ENCODE measurements at places on chromosomes 5 and 9.

DNA sequence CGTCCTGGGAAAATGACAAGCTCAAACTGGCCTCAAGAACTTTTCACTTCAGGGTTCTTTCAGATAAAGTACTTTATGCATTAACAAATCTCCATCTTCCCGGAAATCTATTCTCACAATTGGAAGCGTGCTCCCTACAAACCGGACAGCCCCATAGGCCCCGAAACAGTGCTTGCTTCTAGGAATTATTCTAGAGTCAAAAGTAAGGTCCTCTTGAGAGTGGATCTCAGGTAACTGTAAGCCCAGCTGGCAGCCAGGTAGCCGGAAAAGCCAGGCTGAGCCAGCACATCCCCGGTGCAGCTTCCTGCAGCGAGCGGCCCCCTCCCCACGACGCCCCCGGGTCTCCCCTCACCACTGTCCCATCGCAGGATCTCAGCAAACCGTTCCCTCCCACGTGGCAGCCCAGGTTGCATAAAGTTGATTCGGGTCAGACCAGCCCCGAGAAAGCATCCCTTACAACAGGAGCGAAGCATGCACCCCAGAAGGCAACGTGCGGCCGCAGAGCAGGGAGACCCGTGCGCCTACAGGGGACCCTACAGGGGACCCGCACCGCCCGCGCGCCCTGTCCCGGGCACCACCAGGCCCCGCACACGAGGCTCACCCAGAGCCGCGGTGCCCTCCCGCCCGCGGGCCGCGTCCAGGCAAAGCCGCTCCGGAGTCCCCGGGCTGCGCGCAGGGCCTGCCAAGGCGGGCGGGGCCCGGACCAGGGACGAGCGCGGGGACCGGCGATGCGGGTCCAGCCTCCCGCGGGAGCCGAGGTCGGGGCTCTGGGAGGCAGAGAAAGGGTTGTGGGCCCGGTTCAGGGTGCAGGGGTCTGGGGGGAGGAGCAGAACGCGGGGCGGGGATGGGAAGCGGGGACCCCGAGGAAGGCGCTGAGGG, 920 bp downstream of the LPCAT1 start:
- no peak for DNase-seq

GRCh38 chr9:13142776-13143175, 136.7 kb downstream of the MPDZ start:
- no peak for DNase-seq

DNA sequence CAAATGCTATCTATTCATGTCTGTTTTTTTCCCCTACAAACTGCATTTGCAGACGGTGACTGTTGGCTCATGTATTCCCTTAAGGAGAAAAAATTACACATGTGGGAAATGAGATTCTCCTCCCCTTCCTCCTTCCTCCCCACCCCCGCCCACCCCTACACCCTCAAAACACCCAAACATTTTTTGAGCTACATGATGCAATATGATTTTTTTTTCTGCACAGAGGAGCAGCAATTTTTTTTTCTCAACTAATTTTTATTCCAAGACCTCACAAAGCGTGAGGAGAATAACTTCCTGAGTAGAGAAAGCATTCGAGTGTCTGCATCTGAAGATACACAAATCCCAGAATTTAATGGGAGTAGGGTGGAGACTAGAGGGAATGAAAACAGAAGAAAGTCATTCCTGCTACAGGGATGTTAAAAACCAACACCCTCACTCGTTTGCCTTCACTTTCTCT, 118.1 kb downstream of the PRDM6 start:
- DNase-seq, result peak; percentile 96

GRCh38 chr5:33812746-33813145, 79.0 kb downstream of the ADAMTS12 start:
- no peak for DNase-seq

DNA sequence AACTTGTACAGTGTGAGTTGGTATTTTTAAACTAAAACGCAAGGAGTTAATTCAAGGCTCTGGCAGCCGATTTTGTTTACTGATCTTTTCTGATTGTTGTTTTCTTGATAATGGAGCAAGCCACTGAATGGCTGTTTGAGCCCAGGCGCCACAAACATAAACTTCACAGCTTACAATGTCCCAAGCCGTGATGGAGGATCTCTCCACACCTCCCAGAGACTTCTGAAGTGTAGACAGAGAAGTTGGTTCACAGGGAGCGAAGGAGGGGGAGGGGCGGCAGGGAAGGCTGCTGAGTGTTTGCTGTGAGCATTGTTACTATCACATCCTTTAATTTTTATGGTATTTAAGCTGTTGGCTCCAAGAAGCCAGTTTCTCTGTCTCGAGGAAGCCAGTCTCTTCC, 14.7 kb downstream of the ISL1 start:
- no peak for DNase-seq

DNA sequence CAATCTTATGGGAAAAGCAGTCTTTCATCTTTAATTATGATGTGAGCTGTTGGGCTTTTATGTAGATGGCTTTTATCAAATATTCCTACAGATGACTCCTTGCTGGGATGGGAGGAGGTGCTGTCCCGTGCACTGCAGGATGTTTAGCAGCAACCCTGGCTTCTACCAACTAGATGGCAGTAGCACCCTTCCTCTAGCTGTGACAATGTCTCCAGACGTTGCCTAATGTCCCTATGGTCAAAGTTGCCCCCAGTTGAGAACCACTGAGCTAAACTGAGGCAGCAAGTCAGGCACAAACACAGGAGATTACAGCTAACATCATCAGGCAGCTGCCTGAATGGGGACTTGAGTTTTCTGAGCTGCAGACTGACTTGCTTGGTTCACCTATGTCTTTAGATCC, 401.9 kb upstream of the PDE4D start:
- peak; percentile 42 for DNase-seq

- peak; percentile 45 for DNase-seq
Measured at GRCh38 chr5:80937584-80938356, 22.4 kb upstream of the RASGRF2 start.

- peak; percentile 85 for DNase-seq
Measured at GRCh38 chr9:105243015-105243686, 1.3 kb upstream of the SLC44A1 start.

- DNase-seq, result no peak
Measured at GRCh38 chr9:89483592-89484474, 14.1 kb downstream of the SEMA4D start.

DNA sequence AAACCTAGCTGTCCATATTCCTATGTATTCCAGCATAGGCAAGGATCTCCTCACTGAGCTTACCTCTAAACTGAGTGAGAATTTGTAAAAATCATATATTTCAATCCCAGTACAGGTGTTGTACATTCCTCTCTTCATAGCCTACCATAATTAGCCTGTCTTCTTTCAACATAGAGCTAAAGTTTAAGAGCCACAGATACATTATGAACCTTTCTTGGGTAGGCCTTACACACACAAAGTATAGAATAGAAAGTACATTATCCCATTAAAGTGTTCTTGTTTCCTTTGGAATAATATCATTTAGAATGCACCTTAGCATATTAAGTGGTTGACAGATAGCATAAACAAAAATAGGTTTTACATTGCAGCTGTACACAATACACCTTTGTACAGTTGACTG, 282.1 kb upstream of the TMEM161B start:
- no peak for DNase-seq

DNA sequence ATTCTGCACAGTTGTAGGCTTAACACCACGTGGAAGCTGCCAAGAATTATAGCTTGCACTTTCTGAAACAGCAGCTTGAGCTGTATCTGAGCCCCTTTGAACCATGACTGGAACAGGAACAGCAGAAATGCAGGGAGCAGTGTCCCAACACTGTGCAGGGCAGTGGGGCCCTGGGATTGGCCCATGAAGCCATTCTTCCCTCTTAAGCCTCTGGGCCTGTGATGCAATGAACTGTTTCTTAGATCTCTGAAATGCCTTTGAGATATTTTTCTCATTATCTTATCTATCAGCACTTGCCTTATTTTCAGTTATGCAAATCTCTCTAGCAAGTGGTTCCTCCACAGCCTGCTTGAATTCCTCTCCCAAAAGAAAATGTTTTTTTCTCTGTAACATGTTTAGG, 87.0 kb upstream of the MTAP start:
- DNase-seq, result no peak

GRCh38 chr9:130118841-130119518, 53.2 kb upstream of the NCS1 start:
- DNase-seq, result peak; percentile 59

GRCh38 chr5:126043688-126044087, 379.5 kb upstream of the GRAMD2B start:
- no peak for DNase-seq

DNA sequence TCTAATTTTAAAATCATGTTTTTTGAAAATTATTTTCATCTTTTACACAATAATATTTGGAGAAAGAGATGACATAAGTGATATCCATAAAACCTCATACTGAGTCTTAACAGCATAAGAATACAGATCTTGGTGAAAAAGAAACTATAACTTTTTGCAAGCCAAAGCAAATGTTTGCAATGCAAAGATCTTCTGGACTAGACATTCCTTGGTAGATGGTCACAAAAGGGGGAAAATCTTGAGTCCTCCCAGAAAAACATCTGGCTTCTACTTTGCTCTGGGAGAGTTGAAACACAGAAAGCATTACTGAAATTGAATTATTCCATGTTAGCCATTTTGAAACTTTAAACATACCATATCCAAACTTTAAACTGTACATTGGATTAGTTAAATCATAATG, 308.2 kb downstream of the ANXA1 start:
- DNase-seq, result no peak

DNA sequence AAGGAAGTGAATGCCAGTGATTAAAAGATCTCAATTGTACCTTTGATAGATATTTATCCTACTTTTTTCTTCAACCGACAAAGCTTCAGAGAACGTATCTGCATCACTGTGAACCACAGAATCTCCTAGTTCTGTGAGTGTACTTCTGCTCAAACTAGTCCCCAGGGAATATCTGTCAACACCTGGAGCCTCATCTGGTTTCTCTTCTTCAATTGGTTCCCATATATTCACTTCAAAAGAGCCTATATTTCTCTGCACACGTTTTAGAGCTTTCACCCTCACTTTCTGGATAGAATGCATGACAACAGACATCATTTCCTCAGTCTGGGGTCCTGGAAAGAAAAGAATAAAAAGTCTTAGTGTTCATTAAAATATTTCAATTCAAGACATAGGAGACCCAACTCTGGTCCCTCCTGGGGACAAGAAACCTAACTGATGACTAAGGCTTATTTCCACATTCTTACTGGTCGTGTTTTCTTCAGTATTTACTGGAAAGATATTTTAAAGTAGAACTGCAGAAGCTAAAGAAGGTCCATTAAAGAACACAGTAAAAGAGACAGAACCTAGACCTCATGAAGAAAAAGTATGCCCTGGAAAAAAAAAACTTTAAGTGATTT, 64.3 kb downstream of the CPLANE1 start:
- DNase-seq, result peak; percentile 14

GRCh38 chr9:87243602-87244001, 254.1 kb upstream of the DAPK1 start:
- DNase-seq, result peak; percentile 71

- no peak for DNase-seq
Measured at GRCh38 chr5:76404223-76405211, 1.4 kb downstream of the IQGAP2 start.

GRCh38 chr5:113606298-113607134, 93.0 kb downstream of the YTHDC2 start:
- DNase-seq, result peak; percentile 60

DNA sequence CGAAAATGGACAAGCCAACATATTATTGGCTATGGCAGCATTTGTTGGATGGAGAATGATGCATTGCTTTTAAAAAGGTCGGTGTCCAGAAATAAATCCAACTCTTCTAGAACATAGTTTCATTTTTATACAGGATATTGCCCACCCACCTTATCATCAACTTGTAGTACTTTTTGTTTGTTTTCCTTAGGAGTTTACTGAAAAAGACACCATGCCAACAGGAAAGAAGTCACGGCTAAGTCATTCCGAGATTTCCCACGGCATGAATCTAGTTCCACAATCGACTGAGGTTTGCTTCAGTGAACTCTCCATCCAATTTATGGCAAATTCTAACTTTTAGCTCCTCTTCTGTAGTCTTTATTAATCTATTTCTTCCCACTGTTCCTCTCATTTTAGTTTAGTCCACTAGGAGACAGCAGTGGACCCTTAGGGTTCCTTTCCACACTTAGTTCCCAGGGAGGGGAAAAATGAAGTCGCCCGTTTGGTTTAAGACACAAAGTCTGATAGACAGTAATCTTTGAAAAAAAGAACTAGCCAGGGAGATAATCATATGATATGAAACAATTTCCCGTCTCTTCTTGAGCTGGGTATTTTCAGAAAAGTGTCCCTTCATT, 237.5 kb downstream of the AP3B1 start:
- DNase-seq, result no peak

DNA sequence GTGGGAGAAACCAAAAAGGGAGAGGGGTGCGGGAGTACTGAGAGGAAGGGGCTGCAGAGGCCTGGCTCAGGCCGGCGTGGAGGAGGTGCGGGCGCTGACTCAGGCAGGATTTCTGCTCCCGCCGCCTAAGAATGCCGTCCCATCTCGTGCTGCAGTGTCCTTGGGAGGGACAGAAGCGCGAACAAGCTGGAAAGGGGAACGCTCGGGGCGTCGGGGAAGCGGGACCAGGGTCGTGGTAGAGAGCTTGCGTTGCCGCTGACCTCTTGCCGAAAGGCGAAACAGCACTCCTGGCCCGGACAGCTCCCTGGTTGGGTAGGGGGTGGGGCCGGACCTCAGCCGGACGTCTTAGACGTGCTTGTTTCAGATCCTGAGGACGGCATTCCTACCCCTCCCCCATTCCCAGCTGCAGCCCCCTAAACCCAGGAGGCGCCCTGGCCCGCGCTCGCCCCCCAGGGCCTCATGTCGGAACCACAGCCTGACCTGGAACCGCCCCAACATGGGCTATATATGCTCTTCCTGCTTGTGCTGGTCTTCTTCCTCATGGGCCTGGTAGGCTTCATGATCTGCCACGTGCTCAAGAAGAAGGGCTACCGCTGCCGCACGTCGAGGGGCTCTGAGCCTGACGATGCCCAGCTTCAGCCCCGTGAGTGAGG, 1.1 kb downstream of the RELL2 start:
- peak; percentile 58 for DNase-seq

DNA sequence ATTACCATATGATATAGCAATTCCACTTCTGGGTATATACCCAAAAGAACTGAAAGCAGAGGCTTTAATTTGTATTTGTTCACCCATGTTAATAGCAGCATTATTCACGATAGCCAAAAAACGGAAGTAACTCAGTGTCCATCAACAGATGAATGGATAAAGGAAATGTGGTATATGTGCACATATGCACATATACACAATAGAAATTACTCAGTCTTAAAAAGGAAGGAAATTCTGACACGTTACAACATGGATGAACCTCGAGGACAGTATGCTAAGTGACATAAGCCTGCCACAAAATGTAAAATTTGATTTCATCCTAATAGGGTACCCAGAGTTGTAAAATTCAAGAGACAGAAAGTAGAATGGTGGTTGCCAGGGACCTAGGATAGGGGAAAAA, 54.9 kb downstream of the NUP155 start:
- DNase-seq, result no peak
